Stimulated activated CD4-positive, alpha-beta T cell treated with anti-CD3 and anti-CD28 coated beads, TNF-alpha, amount 100 ng/mL, for 4 hours (primary cell): ENCODE measurements at places on chromosomes 4 and X.

GRCh38 chrX:12971282-12972003 is 3.5 kb upstream of the TMSB4X start:
- no peak for DNase-seq

GRCh38 chr4:181293541-181293940 is 949.7 kb upstream of the TENM3 start:
- no peak for DNase-seq

DNA sequence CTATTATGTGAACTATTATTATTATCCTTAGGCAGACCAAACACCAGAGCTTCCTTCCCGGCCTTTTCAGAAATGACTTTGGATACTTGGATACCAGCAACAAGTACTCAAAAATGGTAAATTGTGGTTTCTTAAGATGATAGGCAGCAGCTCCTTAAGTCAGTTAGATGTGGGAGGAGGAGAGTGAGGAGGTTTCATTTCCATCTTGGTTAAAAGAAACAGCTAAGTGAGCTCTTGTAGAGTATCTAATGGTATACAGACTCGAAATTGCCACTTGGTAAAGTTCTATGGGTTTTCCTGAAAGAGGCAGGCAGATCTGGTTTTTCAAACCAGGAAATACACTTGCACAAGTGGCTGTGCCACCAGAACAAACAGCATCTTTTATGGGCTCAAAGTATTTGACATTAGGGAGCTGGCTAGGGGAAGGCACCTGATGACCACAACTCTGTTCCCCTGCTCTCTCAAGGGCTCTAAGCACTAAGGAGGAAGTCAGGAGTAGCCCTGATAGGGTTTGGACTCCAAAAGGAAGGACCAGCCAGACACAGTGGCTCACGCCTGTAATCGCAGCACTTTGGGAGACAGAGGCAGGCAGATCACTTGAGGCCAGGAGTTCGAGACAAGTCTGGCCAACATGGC is 130.9 kb downstream of the TMEM164 start:
- no peak for DNase-seq

GRCh38 chr4:123671636-123672404 is 275.2 kb downstream of the SPRY1 start:
- DNase-seq: no peak

- no peak for DNase-seq
These were observed 180.3 kb upstream of the PPARGC1A start for GRCh38 chr4:24070117-24070516.

DNA sequence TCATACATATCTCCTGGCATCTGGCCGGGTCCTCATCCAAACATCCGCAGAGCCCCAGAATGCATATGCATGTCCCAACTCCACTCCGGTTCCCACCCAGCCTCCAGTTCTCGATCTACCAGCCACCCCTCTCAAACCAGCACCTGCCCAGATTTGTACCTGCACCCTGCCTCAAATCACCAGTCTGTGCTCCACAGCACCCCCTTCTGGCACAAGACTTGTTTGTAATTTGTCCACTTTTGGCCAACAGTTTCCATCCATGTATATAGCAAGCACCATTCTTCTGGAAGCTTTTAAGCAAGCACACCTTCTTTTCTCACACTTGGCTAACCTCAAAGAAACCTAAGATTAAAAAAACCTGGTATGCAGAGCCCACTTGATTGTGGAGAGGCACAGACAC is 644.1 kb downstream of the MID1IP1 start:
- DNase-seq: peak; percentile 27

DNA sequence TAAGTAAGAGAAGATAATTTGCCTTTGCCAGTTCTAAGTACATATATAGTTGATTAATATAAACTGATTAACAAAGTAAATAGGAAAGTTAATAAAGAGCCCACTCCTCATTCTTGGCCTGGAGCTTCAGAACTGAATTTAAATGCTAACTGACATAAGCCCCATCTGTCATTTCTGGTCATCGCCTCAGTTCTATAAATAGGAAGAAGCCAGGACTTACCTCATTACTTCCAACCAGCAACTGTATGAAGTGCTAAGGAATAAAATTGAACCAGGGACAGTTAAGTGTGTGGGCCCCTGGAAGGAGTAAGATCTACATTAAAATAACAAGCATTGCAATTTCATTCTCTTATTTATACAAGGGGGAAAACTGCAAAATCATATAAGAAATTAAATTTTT is 52.0 kb upstream of the PDLIM5 start:
- no peak for DNase-seq

GRCh38 chr4:173879509-173879908 is 349.5 kb upstream of the HAND2 start:
- DNase-seq: no peak

DNA sequence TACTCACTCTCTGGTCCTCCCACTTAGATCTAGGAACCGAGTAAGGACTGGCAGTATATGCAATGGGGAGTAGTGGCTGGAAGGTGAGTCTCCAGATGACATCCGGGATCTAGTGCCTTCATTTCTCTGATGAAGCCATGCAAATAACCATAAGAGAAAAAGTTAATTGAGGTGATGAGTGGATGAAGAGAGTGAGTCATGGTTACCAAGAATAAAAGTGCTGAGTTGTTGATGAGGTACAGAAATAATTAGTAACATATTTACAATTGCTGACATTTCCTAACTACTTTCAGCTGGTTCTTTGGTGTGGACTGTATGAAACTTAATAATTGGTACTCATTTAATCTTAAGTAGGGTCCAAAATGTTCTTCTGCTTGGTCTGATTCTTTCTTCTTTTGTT is 146.7 kb upstream of the PITX2 start:
- DNase-seq: no peak
